AML-193 (cell line): ENCODE measurements at places on chromosomes 16 and 17.
A peak's percentile ranks its signal among the peaks of the same experiment; 100 is the strongest.

DNA sequence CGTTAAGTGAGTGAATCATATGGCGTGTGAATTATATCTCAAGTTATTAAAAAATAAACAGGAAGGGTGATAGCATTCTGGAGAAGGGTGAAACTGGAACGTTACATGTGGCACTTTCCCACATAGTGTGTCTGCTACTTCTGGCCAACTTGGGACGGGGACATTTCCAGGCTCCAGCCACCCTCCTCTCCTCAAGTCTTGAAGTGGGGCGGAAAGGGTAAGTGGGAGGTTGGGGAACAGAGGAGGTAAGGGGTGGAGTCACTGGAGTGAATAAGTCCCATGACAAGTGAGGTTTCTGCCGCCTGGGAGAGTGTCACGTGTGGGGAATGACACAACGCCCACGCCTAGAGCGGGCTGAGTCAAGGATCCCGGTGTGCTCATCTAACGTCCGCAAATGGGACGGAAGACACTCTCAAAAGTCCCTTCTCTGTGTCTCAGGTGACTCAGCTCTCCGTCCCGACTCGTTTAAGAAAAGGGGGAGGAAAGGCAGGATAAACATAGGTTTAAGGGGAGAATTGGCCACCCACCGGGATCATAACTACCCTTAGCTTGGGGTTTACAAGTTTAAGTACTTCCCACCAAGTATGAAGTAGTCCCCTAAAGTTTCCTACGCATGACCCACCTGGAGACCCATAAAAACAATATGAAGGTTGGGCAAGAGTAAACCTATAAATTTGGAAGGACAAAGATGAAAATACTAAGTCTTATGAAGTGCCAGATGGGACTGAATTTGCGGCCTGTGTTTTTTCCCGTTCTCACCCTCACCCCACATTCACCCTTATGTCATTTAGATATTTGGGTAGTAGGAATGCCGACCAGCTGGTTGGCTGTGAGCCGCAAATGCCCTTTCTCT, 1.2 kb upstream of the SPAG9 start:
- DNase-seq = peak; percentile 96

DNA sequence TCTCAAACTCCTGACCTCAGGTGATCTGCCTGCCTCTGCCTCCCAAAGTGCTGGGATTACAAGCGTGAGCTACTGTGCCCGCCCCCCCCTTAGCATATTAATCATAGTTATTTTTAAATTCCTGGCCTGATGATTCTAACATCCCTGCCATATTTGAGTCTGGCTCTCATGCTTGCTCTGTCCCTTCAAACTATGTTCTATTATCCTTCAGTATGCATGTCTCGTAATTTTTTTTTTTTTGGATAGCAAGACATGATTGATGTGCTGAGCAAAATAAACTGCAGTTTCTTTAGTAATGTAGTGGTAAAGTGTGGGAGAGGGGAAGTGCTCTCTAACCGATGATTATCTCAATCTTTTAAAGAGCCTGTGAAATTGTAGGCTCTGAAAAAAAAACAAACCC, 34.3 kb upstream of the TMEM92 start:
- DNase-seq = no peak

DNA sequence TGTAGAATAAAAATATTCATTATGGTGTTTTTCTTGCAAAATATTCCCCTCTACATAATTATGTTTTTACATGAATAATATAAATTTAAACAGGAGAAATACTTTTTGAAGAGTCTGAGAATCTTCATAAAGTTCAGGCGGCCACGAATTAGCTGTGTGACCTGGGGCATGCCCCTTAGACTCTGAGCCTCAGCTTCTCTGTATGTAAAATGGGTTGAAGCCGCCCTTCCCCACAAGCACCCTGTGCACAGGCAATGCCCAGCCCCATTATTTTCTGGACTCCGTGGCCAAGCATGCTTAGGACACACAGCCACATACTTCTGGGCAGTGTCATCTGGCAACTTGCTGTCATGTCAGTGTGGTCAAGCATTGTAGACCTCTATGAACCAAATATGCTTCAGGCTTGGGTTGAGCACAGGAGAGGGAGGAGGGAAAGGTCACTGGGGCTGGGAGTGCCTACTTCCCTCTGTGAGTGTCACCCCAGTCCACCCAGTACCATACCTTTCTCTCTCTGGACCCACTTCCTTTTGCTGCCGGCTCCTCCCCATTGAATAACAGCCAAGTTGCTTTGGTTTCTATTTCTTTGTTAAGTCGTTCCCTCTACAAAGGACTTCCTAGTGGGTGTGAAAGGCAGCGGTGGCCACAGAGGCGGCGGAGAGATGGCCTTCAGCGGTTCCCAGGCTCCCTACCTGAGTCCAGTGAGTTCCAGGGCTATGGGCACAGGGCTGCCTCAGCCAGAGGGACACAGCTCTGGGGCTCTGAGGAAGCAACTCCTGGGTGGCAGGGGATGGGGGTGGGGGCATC, at the start of gene LGALS9:
Gene LGALS9, plus strand, starts transcription at position 582 of the 804 bp plus-strand sequence. Its CDS starts 78 bp downstream, at position 660.
- peak; percentile 88 for DNase-seq

GRCh38 chr16:1196494-1196893, 28.6 kb downstream of the TPSG1 start:
- DNase-seq = no peak

DNA sequence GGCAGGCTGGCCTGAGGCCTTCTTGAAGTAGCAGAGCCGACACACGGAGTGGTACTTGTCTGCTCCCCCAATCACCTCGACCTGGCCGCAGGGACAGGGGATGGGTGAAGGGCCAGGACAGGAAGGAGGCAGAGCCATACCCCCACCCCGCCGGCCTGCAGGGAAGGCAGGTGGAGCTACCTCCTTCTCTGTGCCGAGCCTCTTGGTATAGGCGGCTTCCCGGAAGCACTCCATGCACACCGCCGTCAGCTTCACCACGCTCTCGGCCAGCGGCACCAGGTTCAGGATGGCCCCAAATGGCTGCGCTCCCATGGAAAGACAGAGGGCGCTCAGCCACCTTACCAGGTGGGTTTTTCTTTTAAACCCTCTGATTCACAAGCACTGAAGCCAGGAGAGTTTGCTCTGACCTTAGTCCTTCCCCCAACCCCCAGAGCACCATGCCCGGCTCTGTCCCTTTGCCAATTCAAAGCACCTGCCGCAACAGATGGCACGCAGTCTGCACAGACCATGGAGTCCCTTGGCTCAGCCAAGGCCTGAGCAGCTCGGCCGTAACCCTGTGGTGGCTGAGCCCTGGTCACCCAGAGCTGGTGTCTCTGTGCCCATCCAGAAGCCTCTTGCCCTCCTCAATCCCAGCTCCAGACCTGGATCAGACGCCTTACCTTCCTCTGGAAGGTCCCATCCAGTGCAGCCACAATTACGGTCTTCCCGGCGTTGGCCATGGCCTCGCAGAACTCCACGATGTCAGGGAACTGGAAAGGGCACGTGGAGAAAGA, 6.7 kb downstream of the SYNGR2 start:
- DNase-seq = no peak

GRCh38 chr16:20402651-20403050, 1.9 kb downstream of the PDILT start:
- no peak for DNase-seq

- peak; percentile 64 for DNase-seq
These were observed 104.7 kb downstream of the MRM1 start for GRCh38 chr17:36705874-36706731.

GRCh38 chr16:27366687-27367460, 35.1 kb upstream of the IL21R start:
- no peak for DNase-seq

DNA sequence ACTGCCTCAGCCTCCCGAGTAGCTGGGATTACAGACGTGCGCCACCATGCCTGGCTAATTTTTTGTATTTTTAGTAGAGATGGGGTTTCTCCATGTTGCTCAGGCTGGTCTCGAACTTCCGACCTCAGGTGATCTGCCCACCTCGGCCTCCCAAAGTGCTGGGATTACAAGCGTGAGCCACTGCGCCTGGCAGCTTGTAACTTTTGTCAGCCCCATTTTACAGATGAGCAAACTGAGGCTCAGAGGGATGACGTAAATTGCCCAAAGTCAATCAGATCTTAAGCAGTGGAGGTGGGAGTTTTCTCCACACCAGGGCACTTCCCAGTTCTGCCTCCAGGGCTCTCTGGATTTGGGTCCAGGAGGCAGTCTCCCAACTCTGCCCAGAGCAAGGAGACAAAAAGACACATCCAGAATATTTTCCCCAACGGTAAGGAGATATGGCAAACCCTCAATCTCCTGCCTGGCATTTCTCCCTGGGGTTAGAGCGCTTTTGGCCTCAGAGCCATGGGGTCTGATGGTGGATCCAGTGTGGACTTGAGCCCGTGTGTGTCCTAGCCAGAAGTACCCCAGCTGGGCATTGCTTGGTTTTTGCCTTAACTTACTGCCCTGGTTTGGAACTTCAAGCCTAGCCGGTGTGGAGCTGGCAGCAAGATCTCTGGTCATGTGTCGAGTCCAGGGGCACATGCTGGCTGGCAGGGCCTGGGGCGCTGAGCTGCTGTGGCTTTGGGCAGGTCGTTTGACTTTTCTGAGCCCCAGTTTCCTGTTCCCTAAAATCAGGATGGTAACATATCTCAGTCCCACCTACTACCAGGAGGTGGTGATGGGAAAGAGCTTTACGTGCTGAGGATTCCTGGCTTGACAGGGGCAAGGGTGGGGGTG, 3.4 kb downstream of the ADAM11 start:
- no peak for DNase-seq

DNA sequence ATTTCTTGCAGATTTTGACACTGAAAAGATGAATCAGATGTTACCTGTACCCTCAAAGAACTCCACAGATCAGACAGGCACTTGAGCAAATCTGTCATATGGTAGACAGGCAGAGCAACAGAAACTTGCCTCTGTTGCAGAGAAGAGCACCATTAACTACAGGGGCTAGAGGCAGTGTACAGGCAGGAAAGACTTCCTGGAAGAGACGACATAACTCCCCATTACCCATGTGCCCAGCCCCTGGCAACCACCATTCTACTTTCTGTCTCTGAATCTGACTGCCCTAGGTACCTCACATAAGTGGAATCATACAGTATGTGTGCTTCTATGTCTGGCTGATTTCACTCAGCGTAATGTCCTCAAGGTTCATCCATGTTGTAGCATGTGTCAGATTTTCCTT, 15.5 kb downstream of the GFOD2 start:
- no peak for DNase-seq
